ENCODE measurements at places on chromosomes 13 and 19.

DNA sequence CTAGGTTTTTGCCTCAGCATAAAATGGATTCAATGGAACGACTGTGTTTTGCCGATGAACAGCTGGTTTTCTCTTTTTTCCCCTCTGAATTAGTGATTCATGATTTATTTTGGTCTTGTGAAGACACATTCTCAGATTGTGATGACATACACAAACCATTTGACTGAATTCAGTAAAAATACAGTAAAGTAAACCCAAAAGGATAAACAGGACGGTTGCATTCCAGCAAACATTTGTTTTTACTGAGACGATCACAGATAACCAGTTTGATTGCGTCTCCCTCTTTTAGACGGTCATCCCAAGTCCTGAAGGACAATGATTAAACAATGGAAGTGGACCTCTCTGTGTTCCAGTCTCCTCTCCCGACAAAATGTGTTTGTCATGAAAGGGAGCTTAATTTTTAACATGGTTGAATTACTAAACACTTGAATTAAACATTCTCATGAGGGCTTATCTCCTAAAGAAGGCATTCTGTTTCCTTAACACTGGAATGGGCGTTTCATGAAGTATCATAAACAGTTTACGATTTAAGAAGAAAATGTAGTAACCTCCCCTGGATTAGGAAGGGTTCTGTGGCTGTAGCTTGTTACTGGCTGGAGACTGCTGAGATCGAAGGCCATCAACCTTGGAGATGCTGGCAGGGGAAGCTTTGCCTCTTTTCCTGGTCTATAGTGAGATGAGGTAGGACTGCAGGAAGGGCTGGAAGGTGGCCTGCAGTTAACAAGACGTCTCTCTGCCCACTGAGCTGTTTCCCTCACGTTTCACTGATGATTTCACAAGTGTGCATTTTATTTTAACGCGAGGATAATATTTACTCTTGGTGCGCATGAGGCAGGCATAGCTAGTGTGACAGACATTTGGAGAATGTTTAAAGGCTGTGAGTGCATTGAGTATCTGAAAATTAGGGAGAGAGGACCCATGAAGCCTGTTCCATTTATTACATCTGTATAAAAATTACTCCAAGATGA is 457.9 kb downstream of the FGF9 start:
- no peak for DNase-seq

DNA sequence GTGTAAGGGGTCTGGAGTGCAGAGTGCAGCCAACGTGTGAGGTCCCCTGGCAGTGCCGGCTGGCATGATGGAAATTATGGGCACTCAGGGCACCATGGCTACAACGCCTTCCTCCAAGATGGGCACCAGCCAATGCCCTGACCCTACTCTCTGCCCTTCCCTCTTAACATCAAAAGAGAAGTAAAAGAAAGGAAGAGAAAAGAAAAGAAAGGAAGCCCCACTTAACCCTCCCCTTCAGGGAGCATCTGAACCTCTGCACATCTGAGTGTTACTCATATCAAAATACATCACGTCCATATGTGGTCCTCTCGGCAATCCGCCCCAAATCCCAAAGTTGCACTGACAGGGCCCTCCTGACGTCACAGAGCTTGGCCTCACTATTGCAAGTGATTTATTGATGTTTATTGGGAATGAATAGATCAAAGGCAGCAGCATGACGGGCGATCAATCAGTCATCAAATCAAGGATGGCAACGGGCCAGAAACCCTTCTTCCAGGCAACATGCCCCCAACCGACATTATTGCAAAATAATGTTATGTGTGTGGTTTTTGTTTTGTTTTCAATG is 1.3 kb downstream of the TSHZ3 start:
- DNase-seq, result no peak

GRCh38 chr13:77338961-77339401 is 12.1 kb upstream of the MYCBP2 start:
- DNase-seq, result no peak

GRCh38 chr19:33767898-33768413 is 28.7 kb upstream of the KCTD15 start:
- DNase-seq, result no peak

GRCh38 chr19:37845932-37846331 is 60.5 kb downstream of the WDR87 start:
- no peak for DNase-seq

DNA sequence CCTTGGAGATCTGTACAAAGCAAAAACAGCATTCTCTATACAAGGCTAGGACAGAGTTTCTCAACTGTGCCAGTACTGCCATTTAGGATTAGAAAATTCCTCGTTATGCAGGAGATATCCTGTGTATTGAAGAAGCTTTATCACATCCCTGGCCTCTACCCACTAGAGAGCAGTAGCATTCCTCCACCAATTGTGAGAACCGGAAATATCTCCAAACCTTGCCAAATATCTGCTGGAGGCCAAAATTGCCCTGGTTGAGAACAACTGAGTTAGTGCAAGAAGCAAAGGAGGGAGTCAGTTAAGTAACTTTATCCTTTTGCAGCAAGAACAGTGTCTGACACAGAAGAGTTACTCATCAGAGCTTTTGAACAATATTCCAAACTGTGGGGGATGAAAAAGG is 16.2 kb upstream of the FREM2 start:
- DNase-seq, result no peak

GRCh38 chr13:31440132-31440531 is 240.4 kb downstream of the B3GLCT start:
- no peak for DNase-seq

GRCh38 chr19:29489172-29489951 is 36.4 kb upstream of the VSTM2B start:
- DNase-seq, result no peak

All from activated CD4-positive, alpha-beta T cell treated with anti-CD3 and anti-CD28 coated beads, Interleukin-2, amount 50 U/mL, for 4 hours (primary cell).